Memory B cell (primary cell): ENCODE measurements at places on chromosomes 5 and 9.

DNA sequence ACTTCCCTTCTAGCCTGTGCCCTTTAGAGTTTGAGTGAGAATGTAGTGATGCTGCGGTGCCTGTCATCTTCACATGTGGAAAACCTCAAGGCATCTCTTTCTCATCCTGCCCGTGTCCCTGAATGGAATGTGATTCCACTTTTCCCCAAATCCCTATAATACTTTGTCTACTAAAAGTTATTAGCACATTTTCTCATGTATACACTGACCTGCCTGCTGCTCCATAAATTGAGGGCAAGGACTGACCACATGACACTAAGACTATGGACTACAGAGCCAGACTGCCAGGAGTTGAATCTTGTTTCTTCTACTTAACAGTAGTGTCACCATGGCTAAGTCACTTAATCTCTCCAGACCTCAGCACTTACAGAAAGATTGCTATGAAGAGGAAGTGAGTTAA is 93.0 kb downstream of the TEK start:
- no peak for DNase-seq

DNA sequence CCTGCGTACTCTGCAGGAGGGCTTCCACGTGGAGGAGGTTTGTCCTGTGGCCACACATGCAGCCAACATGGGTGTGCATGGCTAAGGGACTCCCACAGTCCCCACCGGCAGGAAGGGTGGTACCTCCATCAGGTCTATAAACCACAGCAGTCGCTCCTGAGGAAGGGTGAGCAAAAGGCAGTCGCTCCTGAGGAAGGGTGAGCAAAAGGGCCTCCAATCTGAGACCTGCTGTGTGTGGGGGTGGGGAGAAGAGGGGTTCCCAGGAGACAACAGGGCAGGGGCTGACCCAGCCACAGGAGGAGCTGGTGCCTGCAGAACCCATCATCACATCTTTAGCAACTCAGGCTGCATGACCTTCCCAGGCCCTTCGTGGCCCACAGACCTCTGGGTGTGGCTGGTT is 30.3 kb upstream of the AKNA start:
- no peak for DNase-seq

- no peak for DNase-seq
Observed at GRCh38 chr9:18566121-18566520, 92.2 kb downstream of the ADAMTSL1 start.

DNA sequence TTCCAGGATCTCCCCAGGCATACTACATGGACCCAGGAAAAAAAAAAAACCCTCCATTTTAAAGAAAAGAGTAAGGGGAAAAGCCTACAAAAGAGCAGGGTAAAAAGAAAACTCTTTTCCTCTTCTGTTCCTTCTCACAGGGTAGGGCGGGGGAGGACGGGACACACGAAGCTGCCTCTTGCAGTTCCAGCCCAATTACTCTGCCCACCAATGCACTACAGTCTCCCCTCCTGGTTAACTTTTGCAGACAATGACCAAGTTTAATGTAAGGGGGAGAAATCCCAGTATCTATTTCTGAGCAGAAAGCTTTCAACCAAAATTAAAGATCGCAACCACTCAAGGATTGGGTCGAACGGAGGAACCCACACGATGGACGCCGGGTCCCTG is 1.3 kb downstream of the BRD3 start:
- no peak for DNase-seq

DNA sequence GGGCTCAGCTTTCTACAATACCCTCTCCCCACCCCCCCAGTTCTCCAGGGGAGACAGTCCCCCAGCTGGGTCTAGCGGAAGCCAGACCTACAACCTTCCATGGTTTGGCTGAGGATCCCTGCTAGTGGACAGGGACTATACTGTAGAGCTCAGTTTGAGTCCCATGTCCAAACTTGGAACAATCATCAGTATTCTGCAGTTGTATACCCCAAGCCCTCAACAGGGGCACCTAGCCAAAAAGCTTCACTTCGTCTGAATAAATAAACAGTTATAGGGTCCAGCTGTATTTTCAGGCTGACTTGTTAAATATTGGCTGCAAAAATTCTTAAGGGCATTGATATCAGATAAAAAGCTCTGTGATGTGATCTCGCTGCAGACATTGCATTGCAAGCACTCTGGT is 15.4 kb upstream of the C9 start:
- DNase-seq: no peak

GRCh38 chr5:138649316-138649720 is 74.1 kb upstream of the HSPA9 start:
- DNase-seq: no peak

DNA sequence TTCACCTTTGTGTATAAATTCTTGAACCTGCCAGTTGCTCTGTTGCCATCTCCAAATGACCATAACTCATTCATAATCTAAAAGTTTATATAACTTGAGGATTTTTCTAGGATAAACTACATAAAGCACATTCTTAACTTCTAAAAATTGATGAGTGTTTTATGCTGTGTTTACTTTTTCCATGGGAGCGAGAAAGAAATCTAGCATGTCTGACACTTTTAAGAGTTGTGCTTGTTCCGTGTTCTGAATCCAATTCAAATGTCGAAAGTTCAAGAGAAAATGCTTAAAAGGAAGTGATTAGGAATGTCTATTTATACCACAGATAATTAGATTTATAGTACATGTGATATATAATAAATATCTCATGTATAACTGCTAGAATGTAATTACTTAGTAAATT is 154.4 kb downstream of the DEPDC1B start:
- DNase-seq: no peak
